Neural crest cell (in vitro differentiated cells): ENCODE measurements at places on chromosomes 1 and 21.

DNA sequence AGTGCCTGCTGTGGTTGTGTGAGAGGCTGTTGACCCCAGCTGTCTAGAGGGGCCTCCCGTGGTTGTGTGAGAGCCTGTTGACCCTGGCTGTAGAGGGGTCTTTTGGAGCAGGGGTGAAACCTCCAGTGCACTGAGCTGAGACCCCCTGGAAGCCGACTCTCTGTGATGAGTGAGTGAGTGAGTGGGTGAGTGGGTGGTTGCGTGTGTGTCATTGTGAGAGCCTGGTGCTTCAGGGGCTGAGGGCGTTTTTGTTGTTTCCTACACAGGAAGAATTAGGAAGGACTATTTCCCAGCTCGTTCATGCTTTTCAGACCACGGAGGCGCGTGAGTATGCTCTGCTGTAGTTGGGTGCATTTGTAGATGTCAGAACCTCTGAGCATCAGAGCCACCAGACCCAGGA, 3.0 kb downstream of the RRP1 start:
- DNase-seq = no peak

DNA sequence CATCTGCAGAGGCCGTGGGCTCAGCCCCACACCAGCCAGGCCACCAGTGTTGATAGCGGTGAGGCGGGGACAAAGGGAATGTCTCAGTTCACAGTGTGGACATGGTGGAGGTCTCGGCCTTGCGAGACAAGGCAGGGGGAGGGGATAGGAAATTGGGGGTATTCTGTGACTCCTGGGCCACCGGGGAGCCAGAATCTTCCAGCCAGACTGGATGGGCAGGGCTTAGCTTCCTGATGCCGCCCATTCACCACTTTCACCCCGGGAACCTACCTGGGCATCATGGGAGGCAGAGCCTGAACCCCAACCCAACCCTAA, 5.1 kb downstream of the LRRC3 start:
- DNase-seq = no peak

GRCh38 chr1:66403007-66403731, 130.8 kb upstream of the SGIP1 start:
- DNase-seq = no peak

GRCh38 chr1:97505816-97506215, 415.0 kb downstream of the DPYD start:
- DNase-seq = no peak

- no peak for DNase-seq
Measured at GRCh38 chr1:28796352-28797211, 15.4 kb upstream of the OPRD1 start.
